ENCODE measurements at places on chromosomes 1 and 21.

GRCh38 chr21:32499249-32500055, 85.9 kb downstream of the TCP10L start:
- no peak for DNase-seq

DNA sequence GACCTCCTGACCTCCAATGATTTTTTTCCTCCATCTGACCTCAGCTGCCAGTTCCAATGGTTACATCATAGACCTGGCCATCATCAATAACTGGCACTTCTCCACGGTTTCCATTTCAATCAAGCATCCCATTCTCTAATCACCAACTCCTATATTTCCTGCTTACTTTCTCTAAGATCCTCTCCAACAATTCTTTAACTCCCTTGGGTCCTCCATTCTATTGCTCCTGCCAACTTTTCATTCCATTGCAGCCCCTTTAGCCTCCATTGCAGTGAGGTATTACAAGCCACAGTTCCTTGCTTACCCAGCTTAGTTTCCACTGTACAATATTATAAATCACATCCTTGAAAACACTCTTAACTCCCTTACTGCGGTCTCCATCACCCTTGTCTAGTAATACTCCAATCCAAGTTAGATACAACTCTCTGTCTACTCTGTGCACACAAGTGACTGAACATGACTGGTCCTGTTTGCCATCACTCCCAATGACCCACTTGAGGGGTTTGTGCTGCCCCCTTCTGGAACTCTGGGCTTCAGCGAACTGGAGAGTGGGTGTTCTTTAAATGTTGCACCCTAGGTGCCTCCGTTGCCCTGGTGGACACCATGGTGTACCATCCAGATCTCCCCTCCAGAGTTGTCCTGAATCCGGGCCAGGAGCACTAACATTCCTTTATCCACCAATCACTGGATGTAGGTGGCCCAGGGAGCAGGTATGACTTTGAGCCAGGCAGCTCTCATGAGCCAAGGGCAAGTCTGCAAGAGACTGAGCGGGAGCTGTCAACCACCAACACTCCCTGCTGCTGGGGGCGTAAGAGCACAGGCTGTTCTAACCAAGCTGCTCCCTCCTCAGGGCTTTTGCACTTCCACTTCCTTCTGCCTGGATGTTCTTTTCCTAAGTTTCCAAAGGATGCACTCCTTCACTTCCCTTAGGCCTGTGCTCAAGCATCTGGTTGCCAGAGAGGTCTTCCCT, 3.7 kb upstream of the FNDC7 start:
- DNase-seq: no peak

GRCh38 chr1:167460836-167461235, 57.5 kb downstream of the CD247 start:
- no peak for DNase-seq

GRCh38 chr1:93349231-93350135, 3.8 kb downstream of the DR1 start:
- DNase-seq: no peak

GRCh38 chr1:184755226-184756065, 788 bp upstream of the EDEM3 start:
- peak; percentile 88 for DNase-seq

- DNase-seq: peak; percentile 16
These were observed 64.0 kb downstream of the ADARB1 start for GRCh38 chr21:45138199-45139002.

GRCh38 chr1:243254233-243254926, 701 bp downstream of the CEP170 start:
- peak; percentile 29 for DNase-seq

GRCh38 chr1:175158170-175158591, 34.4 kb downstream of the KIAA0040 start:
- no peak for DNase-seq

DNA sequence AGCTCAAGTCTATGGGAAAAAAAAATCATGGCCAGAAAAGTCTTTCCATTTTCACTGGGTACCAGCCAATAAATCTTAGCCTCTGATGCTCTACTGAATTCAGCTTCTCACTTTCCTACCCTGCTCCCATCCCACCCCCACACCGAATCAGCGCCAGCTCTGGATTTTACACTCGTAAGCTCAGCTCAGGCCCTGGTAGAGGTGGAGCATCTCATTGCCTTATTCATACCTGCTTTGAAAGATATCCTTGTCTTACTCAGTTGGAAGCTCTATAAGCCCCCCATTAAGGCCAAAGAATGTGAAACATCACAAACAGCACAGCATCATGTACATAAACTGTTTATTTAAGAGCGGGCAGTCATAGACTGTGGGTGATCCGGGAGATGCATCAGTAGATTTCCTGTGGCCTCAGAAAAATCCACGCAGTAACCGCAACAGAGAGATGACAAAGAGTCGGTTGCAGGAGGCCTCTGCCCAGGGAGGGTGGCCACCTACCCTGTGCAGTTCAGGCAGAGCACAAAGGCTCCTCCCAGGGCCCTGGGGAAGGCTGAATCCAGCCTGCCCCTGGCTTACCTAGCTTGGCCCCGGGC, 36.4 kb upstream of the ETS2 start:
- DNase-seq: no peak

- DNase-seq: no peak
These were observed 79.7 kb upstream of the GADD45A start for GRCh38 chr1:67605209-67605780.

GRCh38 chr1:90370686-90371447, 346.2 kb downstream of the BARHL2 start:
- peak; percentile 73 for DNase-seq

GRCh38 chr1:57249511-57249910, 174.3 kb downstream of the DAB1 start:
- DNase-seq: no peak

GRCh38 chr1:170674239-170674638, 10.3 kb downstream of the PRRX1 start:
- no peak for DNase-seq

DNA sequence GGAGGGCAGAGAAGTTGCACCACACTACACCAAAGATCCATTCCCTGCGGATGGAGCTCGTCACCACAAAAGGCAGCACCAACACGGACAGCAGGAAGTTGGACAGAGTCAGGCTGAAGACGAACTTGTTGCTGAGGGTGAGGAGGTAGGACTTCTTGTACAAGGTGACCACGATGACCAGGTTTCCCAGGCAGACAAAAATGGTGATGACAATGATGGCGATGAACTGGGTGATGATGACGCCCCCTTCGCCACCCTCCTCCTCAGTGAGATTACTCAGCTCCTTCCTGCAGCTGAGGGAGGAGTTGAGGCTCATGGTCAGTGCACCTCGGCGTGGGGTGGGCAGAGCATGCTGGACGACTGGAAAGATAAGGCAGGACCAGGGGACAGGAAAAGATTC, 32.2 kb downstream of the GPR161 start:
- no peak for DNase-seq

DNA sequence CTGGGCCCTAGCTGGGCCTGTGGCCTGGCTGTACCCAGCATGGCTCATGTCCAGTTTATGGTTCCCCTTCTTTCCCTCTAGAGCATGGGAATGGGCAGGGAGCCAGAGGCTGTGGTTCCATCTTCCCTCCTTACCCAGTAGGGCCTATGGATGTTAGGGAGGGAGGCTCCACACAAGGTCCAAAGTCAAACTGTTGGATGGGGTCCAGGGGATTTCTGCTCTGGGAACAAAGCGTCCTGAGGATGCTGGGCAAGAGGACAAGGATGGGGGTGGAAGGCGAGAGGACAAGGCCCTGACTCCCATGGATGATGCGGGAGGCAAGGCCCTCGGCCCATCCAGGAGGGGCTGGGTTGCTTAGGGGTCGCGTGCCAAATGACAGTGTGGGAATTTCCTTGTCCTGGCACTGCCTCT, 17.3 kb downstream of the CSF1 start:
- no peak for DNase-seq

- DNase-seq: no peak
These were observed 31.1 kb downstream of the NFYC start for GRCh38 chr1:40722622-40723021.

- DNase-seq: no peak
These were observed 42.1 kb downstream of the KIF1B start for GRCh38 chr1:10252508-10252907.

- no peak for DNase-seq
These were observed 42.2 kb upstream of the WASF2 start for GRCh38 chr1:27531959-27532685.

DNA sequence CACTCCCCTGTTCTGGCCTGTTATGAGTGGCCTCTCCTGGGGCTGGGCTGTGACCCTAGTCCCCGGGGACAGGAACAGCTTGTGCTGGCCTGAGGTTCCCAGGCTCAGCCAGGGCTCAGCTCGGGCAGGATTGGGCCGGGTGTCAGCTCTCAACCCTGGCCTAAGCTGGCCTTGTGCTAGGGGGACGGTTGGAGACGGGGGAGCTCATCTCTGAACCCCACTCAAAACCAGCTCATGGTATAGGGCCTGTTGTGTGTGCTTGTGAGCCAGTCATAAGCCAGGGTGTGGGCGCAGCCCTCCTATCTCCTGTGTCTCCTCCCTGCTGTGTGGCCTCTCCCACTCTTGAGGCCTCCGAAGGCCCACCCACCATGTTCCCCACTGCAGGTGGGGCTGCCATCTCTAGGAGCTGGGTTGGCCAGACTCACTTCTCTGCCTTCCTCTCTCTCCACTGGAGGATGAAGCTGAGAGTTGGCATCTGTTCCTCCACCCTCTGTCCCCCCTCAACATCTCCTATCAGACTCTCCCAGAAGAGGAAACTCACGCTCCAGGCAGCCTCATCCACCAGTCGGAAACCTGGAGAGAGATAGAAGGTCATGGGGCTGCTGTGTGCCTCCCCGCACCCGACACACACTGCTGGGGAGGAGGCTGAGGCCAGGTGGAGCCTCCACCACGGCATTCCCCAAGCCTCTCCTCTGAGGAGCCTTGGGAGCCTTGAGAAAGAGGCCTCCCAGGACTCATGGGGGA, 1.4 kb downstream of the PEAR1 start:
- DNase-seq: no peak

- DNase-seq: no peak
These were observed 9.4 kb downstream of the HSPG2 start for GRCh38 chr1:21927533-21928237.

DNA sequence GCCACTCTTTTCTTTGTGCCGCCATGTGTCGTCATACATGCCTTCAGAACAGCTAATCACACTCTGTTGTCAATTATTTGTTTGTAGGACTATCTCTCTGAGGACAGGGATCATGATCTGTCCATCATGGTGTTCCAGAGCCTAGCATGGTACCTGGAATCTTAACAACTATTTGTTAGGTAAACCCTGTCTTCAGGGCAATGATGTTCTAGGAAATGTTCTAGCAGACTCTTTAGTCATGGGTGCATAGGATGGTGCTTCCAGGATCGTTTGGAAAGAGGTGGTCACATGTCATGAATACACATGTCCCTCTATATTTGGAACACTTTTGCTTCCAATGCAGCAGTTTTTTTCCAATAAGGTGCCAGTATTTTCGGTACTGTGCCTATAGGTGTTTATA, 18.2 kb upstream of the KIAA0040 start:
- DNase-seq: no peak

DNA sequence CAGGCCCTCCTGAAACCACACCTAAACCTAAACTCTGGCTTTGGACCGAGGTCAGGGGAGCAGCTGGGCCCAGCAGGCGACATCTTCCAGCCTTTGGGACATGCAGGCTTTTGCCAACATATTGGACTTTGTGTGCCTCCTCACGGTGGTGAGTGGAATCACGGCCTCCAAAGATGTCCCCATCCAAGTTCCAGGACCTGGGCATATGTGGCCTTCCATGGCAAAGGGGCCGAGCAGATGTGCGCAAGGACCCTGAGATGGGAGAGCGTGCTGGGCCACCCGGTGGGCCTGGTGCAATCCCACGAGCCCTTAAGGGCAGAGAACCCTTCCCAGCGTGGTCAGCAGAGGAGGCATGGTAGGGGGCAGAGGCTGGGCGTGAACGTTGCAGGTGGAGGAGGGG, 160.8 kb upstream of the C1orf174 start:
- peak; percentile 19 for DNase-seq

DNA sequence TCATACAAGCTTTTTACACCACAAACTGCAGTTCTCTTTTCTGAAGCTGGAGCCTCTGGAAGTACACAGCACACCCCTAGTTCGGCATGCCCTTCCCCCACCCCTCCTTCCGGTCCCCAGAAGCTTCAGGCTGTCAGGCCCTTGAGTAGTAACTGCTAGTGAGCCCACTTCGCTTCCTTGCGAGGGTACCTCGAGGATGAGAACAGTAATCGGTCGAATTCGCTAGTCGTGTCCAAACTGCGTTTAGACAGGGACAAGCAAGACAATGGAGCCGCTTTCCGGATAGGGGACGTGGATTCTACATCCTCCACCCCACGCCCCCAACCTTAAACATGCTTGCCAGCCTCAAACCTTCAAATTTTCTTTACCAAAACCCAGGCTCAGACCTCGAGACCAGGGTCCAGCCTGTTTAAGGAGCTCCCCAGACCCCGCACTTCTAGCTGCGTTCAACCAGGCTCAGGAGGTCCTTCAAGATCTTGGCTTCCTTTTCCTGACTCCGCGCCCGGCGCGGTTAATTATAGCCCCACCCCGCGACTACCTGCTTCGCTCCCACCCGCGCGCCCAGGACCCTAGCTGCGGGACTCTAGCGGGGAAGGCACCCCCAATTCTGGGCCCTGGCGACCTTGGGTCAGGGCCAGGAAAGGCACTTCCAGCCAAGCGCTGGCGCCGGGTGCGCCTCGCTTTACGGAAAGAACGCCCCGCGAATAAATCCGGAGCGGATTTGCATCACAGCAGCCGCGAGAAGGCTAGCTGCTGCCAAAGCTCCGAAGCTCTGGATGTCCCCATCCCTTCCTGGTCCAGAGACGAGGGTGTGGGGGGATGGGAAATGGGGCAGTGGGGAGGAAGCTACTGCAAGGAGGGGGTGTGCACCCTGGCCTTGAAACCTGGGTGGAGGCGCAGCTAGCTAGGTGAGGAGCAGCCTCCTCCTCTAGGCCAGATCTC, 8.1 kb upstream of the TSPAN1 start:
- peak; percentile 13 for DNase-seq

GRCh38 chr1:153791648-153792253, 16.5 kb downstream of the SLC27A3 start:
- no peak for DNase-seq

GRCh38 chr21:45029298-45029947, 45.0 kb upstream of the ADARB1 start:
- peak; percentile 32 for DNase-seq

Data from NCI-H526 (cell line).